ENCODE measurements at places on chromosomes 4 and X. TPM values are rescaled to one million over a fixed set of nuclear protein-coding genes. Genes with fewer than 3 reads are reported as not detected.

DNA sequence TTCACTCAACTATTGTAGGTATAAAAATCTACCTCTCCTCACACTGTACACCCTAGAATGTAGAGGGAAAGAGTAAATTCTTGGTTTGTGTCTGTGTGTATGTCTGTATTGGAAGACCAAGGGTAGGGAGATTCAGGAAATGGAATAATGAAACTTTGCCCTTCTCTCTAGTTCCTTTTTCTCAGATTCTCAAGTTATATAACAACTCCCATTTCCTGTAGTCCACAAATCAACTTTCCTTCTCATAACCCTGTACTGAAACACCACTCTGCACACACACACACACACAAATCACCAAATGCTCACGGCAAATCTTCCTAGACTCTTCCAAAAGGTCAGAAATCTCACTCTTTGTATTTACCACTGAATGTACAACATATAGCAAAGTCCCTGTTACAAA lies 824.5 kb upstream of the DIAPH2 start:
- no peaks in the 10 kb centered on the region for H3K4me1 ChIP-seq
- no peaks in the 10 kb centered on the region for H3K27me3 ChIP-seq
- no peak for DNase-seq
- no peak overlapping the region for H3K4me3 ChIP-seq
- no peaks in the 10 kb centered on the region for H3K36me3 ChIP-seq
- no peak overlapping the region for H3K27ac ChIP-seq

DNA sequence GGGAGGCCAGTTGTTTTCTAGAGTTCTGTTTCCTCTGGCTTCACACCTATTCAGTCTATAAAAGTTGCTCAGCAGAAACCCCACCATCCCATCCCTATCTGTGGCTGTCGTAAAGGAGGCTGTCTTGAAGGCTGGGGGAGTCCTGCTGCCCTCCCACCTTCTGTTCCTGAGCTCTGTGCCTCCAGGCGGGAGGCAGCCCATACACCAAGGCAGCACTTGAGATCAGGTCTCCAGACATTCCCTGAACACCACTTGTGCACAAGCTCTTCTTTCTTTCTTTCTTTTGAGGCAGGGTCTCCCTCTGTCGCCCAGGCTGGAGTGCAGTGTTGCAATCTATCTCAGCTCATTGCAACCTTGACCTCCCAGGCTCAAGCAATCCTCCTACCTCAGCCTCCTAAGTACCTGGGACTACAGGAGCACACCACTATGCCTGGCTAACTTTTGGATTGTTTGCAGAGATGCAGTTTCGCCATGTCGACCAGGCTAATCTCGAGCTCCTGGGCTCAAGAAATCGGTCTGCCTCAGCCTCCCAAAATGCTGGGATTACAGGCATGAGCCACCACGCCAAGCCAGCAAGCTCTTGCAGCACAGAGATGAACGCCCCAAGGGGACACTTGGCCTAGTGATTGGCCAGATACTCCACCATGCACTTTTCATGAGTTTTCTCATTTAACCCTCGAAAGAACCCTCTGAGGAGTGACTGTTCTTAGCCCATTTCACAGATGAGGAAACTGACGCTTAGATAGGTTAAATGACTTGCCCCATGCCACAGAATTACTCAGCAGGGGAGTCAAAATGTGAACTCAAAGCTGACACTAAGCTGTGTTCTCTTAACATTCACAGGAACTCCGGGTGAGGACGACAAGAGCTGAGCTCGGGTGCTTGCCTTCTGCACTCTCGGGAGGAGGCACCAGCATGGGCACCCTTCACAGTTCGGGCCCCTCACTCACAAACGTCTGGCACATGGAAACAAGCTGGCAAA lies 55.8 kb upstream of the ENPP6 start:
- H3K4me1 ChIP-seq, result peaks cover 10% of the 10 kb centered on the region
- no peak for DNase-seq
- no peaks in the 10 kb centered on the region for H3K36me3 ChIP-seq
- no peak overlapping the region for H3K27ac ChIP-seq
- no peaks in the 10 kb centered on the region for H3K27me3 ChIP-seq

DNA sequence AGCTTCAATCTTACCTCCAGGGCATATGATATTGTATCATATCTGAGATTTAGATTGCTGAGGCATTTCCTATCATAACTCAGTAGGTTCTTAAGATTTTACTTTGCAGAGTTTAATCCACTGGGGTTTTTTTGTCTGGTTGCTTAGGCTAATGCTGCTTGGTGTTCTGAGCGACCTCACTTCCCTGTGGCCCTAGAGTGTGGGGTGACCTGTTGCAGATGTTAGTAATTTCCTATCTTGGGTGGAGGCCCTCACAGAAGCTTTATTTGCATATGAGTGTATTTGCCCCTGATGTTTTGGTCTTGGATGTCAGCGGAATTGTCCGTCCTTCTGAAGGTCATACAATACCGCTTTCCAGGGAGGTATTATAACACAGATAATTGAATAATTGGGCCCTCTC lies 137.1 kb downstream of the NDST3 start:
- no peaks in the 10 kb centered on the region for H3K27me3 ChIP-seq
- H3K4me1 ChIP-seq, result peaks cover 4% of the 10 kb centered on the region
- no peak overlapping the region for H3K4me3 ChIP-seq
- no peak for DNase-seq
- H3K27ac ChIP-seq, result no peak overlapping the region

DNA sequence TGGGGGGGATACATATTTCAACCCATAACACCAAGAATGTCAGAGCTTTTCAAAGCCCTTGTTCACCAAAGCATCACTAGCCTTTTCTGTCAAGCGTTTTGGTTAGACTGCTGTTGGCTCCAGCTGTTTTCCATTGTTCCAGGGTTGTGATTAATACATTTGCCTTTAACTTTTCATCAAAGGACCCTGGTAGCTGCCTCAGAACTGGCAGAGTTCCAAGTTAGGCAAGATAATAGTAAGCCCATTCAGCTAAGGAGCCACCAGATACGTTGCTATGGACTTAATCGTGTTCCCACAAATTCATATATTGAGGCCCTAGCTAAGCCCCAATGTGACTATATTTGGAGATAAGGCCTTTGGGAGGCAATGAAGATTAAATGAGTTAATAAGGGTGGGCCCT lies 37.1 kb downstream of the ENOPH1 start:
- no peaks in the 10 kb centered on the region for H3K27me3 ChIP-seq
- no peak overlapping the region for H3K4me3 ChIP-seq
- H3K27ac ChIP-seq, result no peak overlapping the region
- peaks cover 4% of the 10 kb centered on the region for H3K4me1 ChIP-seq
- peak; percentile 4 for DNase-seq

DNA sequence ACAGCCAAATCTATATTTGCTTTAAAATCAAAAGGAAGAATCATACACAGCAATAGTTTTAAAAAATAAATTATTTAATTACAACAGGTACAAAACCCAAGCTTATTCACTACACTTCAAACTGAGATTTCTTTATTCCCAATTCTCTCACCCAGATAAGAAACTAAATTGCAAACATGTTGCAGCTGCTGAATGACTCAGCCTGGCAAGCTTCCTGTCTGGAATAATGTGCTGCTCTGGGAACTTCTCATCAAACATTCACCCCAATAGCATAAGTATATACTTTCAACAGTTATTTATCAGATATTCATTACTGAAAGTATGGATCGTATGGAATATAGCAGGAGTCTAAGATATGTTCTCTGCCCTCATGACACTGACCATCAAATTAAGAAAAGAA lies 43.0 kb upstream of the GABRA2 start:
- H3K4me3 ChIP-seq, result no peak overlapping the region
- no peaks in the 10 kb centered on the region for H3K27me3 ChIP-seq
- H3K4me1 ChIP-seq, result no peaks in the 10 kb centered on the region
- no peak overlapping the region for H3K27ac ChIP-seq
- no peaks in the 10 kb centered on the region for H3K36me3 ChIP-seq

- H3K4me1 ChIP-seq, result peaks cover 18% of the 10 kb centered on the region
- DNase-seq, result peak; percentile 17
- no peaks in the 10 kb centered on the region for H3K36me3 ChIP-seq
Measured at GRCh38 chr4:42398171-42398870, 1.0 kb downstream of the SHISA3 start.

DNA sequence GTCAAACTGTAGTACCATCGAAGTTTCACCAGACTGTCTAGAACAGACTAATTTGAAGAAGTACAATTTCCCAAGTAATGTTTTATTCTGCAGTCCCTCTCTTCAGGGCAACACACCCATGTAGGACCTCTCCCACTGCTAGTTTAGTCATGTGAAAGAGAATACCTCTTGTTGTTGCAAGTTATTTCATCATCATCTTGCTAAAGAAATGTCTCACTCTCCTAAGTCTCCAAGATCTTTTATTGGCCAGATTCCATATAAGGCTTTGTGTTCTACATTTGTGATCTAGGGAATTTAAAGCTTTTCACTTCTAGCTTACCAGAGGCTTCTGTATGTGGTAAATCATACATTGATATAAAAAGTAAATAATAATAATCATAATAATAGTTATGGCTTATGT lies 745.3 kb upstream of the MAGEB2 start:
- no peak overlapping the region for H3K4me3 ChIP-seq
- H3K4me1 ChIP-seq, result no peaks in the 10 kb centered on the region
- peak; percentile 33 for DNase-seq
- no peaks in the 10 kb centered on the region for H3K27me3 ChIP-seq

DNA sequence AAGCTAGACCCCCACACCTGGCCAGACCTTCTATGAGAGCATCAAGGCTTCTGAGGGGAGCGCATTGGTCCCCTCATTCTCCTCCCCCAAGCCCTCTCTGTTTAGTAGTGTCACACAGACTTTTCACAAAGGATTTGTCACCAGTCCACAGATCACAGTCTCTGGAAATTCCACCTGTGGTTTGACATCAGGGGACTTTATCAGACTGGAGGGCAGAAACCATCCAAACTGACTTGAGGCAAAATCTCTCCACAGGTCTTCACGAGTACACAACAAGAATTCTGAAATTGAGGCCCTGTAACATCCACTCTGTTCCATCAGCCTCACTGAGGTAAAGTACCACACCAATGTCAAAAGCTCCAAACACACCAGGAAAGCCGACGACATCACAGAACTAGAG lies 112.5 kb downstream of the SH3KBP1 start:
- H3K36me3 ChIP-seq, result no peaks in the 10 kb centered on the region
- H3K27me3 ChIP-seq, result no peaks in the 10 kb centered on the region
- DNase-seq, result no peak

DNA sequence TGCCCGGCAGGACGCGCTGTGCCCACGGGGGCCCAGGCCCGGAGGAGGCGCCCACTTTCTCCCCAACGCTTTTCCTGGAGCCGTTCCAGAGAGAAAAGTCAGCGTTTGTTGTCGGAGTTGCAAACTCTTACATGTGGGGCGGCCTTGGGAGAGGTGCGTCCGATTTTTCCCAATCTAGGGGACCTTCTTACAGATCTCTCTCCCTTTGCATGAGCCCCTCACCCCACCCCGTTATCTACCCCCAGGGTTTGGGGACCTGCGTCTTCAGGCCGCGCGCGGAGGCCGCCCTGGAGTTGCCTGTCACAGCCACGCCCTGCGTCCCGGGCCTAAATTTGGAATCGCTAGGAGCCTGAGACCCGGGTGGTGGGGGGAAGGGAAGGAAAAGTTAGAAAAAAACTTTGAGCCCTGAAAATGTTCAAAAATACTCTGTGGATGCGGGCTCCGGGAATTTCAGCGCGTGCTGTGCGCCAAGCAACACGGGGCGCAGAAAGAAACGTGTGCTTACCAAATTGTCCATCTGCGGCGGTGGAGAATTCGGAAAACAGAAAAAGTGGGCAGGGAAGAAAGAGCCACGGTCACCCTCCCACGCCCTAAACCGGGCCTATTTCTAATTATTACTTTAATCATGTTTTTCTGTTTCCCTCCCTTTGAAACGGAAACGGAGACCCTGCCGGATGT lies 587 bp downstream of the CD99 start:
- peak overlapping the region; percentile 77 for H3K27ac ChIP-seq
- no peaks in the 10 kb centered on the region for H3K27me3 ChIP-seq
- H3K36me3 ChIP-seq, result peaks cover 4% of the 10 kb centered on the region
- peak overlapping the region; percentile 84 for H3K4me3 ChIP-seq
- DNase-seq, result peak; percentile 34

GRCh38 chrX:126655061-126655460 lies 102.4 kb upstream of the DCAF12L1 start:
- H3K4me3 ChIP-seq, result no peak overlapping the region
- H3K36me3 ChIP-seq, result no peaks in the 10 kb centered on the region
- H3K4me1 ChIP-seq, result no peaks in the 10 kb centered on the region

- H3K4me3 ChIP-seq, result no peak overlapping the region
- no peaks in the 10 kb centered on the region for H3K27me3 ChIP-seq
- H3K4me1 ChIP-seq, result peaks cover 5% of the 10 kb centered on the region
- H3K27ac ChIP-seq, result no peak overlapping the region
- no peak for DNase-seq
Measured at GRCh38 chrX:18981124-18981807, 2.6 kb downstream of the PHKA2 start.

- peaks cover 21% of the 10 kb centered on the region for H3K27me3 ChIP-seq
- no peak overlapping the region for H3K4me3 ChIP-seq
- H3K4me1 ChIP-seq, result peaks cover 14% of the 10 kb centered on the region
- no peak overlapping the region for H3K27ac ChIP-seq
Measured at GRCh38 chr4:8266508-8266907, 3.0 kb upstream of the HTRA3 start.

Gene EMCN
- total RNA-seq, result not detected

Gene EGFL6
- total RNA-seq, result not detected

Gene GAGE2A
- not detected for total RNA-seq

Gene MTTP
- 0.29 TPM for total RNA-seq

Gene ADH1C
- not detected for total RNA-seq

Gene SHROOM4
- total RNA-seq, result 7.0 TPM

All from astrocyte (in vitro differentiated cells and primary cell).